ENCODE measurements at places on chromosomes 6 and 20.

DNA sequence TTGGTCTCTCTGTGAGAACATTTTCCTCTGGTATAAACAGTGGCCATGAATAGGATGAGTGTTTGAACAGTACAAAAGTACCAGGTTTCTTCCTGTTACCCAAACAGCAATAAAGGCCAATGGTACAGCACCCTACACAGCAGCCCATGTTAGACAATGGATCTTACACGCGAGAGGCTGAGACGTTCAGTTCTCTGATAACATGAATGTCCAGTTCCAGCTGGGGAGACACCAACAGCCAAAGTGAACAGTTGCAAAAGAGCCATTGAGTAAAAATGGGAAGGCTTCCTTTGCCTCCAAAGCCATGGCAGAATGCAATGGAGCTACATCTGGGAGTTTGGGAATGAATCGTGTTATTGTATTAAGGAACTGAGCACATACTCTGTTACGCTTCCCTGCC, 246.8 kb upstream of the SGK1 start:
- no peak for DNase-seq

- DNase-seq: no peak
These were observed 4.8 kb downstream of the COL9A1 start for GRCh38 chr6:70298068-70298467.

- DNase-seq: no peak
These were observed at the start of gene IYD for GRCh38 chr6:150368762-150369161. Gene IYD, plus strand, starts transcription at chr6:150369012. Its CDS starts 20 bp downstream, at chr6:150369032.

GRCh38 chr6:37381579-37381978, 27.8 kb downstream of the RNF8 start:
- peak; percentile 86 for DNase-seq

DNA sequence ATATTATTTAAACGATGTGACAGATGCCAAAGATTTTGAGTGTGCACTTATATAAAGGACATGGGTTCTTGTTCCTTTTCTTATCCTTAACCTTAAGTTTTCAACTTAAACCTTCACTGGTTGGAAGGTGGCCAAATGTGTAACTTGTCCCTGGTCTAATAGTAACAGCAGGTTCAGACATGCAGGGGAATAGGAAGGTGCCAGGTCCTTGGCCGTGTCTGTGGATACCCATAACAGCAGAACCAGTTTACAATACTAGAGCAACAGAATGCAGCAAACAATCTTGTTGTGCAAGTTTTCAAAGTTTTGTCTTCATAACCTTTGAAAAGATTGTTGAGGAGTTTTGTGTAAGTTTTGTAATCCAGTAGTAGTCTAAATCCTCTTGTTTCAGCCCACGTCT, 4.4 kb downstream of the MYB start:
- peak; percentile 35 for DNase-seq

GRCh38 chr6:20577173-20577688, 43.0 kb downstream of the CDKAL1 start:
- DNase-seq: peak; percentile 89

- DNase-seq: no peak
These were observed 13.0 kb downstream of the TXNDC5 start for GRCh38 chr6:7897461-7898192.

- DNase-seq: no peak
These were observed 127.9 kb downstream of the NRN1 start for GRCh38 chr6:5878792-5879191.

- peak; percentile 58 for DNase-seq
These were observed 1.5 kb downstream of the DEK start for GRCh38 chr6:18262702-18263417.

- DNase-seq: peak; percentile 99
These were observed 3.2 kb upstream of the EEF1A2 start for GRCh38 chr20:63501818-63502670.

- DNase-seq: peak; percentile 49
These were observed 17.5 kb downstream of the C20orf173 start for GRCh38 chr20:35511814-35512420.

DNA sequence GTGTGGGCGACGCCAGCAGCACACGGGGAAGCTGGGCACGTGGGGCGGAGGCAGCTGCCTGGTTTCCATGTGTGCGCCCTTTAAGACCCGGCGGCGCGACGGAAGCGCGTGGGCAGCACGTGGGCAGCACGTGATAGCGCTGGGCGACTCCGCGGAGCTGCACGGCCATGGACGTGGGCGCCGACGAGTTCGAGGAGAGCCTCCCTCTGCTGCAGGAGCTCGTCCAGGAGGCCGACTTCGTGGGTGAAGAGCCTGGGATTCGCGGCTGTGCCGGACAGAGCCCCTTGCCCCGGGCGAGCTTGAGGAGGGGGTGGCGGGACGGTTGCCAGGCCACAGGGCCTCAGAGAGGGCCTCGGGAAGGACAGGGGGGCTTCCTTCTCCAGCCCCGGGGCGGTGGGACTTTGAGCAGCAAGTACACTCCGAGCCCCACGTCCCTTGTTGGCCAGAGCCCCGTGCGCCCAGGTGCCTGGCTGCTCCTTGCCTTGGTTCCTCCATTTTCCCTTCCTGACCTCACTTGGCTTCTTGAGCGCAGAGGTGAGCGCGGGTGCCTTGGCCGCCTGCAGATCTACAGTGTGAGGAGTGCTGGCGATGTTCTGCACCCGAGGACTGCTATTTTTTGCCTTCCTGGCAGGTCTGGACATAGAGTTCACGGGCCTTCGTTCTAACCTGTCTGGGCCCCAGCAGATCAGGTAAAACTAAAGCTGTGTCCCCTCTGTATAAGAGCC, at the start of gene PNLDC1:
Gene PNLDC1 (plus strand): TSS at position 136 of the 725 bp plus-strand sequence. CDS start 32 bp downstream, at position 168.
- no peak for DNase-seq

DNA sequence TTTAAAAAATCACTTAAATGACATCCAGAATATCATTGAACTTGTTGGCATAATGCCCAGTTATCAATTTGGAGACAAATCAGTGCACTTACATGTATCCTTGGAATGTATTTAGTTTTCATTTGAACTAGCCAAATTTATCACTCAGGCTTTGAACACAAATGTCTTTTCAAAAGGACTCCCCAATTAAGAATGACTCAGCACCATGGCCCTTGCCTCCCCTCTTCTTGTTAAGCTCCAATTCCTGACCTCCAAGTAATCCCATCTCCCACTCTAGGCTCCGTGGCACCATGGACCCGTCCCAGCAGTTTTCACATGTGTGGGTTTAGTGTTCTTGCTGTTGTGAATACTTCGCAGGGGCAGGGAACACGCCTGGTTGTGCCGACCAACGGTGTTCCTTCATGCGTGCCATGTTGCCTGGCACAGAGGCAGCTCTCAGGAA, 2.7 kb downstream of the AKAP12 start:
- peak; percentile 50 for DNase-seq

GRCh38 chr20:33521461-33521860, 31.6 kb downstream of the CBFA2T2 start:
- DNase-seq: peak; percentile 100

DNA sequence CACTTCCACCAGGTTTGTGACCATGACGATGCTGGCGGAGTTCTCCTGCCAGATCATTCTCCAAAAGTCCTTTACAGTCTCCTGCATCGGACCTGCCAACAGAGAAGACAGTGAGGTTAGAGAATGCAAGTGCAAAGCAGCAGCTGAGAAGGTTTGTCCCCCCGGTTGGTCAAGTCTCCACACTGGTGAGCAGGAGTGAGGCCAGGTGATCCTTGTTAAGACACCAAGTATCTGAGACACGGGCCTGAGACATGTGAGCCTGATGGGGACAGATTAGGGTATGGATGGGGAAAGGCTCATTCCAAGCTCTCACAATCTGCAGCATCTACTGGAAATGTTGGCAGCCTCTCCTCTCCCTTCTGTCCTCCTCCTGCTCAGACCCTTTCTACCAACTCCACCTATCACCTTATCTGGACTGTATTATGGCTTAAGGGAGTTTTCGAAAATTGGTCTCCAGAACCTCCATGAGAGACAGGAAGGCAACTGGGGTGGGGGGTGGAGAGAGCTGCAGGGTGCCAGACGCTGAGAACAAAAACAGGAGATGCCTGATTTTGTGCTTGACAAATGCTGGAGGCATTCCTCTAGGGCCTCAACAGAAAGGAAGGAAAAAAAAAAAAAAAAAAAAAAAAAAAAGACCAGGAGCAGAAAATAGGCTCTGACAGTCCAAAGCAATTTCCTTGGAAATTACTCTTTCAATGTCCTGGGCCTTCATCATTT, 500.4 kb upstream of the CHD6 start:
- DNase-seq: no peak
